ENCODE measurements at places on chromosomes 4 and X.

GRCh38 chr4:41287005-41287404, 30.3 kb downstream of the UCHL1 start:
- DNase-seq = no peak

GRCh38 chr4:98209111-98209510, 52.1 kb upstream of the RAP1GDS1 start:
- no peak for DNase-seq

- peak; percentile 79 for DNase-seq
Observed at GRCh38 chrX:38754102-38754790, 47.0 kb upstream of the MID1IP1 start.

- no peak for DNase-seq
Observed at GRCh38 chr4:56817840-56818491, 3.5 kb downstream of the SPINK2 start.

DNA sequence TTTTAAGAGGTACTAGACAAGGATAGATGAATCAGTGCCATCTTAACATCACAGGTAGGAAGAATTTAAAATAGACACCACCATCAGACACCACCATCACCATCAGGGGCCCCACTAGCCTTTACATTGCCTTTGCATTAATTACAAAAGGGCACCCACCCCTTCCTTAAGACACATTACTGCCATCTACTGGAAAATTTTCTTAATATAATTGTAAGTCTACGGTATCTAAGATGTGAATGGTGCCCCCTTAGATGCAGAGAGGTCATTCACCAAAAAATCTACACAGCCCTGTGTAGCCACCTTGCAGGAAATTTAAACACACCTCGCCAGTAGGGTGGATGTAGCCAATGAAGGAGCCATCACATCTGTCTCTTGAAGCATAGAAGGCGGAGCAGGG, 184.1 kb downstream of the MID1IP1 start:
- DNase-seq = no peak

- no peak for DNase-seq
Observed at GRCh38 chr4:25881193-25881592, 18.4 kb upstream of the SEL1L3 start.

DNA sequence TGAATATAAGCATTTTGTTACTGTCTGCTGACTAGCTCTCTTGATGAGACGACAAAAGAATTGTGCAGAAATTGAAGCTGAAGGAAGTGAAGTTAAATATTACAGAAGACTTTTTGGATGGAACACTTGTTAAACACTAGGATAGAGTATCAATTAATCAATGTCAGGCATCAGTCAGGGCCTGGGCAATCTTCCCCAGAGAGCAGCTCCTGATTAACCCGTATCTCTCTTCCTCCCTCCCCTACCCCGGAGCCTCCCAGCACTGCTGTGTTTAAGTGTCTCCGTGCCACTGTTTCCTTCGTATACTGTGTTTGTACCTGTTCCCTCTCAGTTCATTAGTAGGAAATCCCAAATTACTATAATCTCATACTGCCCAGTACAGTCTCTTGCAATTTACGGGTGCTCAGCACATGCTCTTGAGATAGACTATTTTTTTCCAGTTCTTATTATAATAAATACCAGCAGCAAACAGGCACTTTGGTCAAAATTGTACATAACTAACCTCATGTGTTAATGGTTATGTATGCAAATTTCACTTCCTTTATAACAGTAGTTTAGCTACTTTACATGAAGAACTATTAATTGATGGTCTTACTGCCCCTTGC, 765.7 kb upstream of the FTHL17 start:
- peak; percentile 19 for DNase-seq

GRCh38 chr4:128378668-128379067, 91.1 kb upstream of the PGRMC2 start:
- DNase-seq = no peak

GRCh38 chr4:14749910-14750309, 252.4 kb upstream of the CPEB2 start:
- DNase-seq = no peak

DNA sequence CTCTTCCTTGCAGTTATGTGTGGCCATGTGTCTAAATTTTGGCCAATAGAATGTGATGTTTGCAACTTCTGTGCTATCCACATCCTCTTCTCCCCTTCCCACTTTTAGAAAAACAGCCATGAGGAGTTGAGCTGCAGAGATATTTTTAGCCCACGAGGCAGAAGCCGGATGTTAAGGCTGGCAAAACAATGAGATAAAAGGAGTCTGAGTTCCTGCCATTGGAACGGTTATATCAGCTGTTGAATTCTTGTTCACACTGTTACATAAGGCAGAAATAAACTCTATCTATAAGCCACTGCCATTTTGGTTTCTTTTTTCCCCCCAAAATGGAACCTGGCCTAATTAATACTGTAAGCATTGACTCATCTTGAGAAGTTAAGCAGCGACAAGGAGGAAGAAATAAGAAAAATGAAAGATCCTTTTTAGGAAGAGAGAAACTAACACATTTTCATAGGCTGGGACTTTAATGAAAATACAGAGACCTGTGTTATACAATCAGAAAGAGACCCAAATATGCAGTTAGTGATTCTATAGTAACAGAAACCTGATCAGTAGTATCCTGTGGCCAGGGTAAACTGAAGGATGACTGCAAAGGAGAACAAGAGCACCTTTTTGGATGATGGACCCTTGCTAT, 200.5 kb downstream of the INPP4B start:
- DNase-seq = no peak

DNA sequence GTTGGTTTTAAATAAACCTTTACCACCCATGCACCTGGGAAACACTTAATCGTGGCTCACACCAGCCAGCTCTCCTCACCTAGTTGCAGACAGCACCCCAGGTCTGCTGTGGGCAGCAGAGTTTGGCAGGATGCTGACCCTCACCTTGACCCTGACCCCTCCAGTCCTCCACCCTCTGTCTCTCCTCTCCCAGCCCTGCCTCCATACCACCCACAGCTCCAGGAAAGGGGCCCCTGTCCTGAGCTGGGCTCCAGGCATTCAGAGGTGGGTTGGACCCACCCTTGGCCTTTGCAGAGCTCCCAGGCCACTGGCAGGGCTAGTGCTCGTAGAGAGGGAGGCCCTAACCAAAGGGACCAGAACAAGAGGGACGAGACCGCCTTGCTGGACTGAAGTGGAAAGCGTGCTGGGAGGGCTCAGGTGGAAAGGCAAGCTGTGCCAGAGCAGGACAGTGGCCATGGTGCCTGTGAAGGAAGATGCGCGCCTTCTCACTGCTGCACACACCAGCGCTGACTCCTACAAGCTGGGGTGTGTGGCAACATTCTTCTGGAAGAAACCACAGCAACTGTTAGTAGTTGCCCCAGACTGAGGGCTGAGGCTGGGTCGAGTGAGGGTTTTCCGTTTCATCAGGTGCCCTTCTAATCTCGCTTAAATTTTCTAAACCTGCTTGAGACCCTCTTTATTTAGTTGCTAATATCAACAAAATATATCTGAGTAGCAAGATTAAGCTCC, 10.7 kb upstream of the S100P start:
- DNase-seq = no peak

DNA sequence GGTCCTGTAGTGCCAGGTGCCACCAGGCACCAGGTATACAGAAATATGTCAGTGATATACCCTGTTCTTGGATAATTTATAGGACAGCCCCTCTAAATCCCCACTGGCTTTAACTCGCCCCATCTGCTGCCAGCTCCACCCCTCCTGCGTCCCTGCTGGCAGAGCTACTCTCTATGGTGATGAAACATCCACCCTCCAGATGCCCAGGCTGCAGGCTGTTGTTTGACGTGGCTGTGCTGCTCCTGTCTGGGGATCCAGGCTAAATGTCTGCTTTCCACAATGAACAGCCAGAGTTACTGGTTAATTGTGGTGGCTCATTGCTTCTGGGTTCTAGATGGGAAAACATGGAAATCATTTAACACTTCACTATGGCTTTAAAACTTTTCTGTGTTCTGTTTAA, 12.9 kb downstream of the NHSL2 start:
- no peak for DNase-seq

GRCh38 chr4:153728151-153728550, 31.7 kb downstream of the RNF175 start:
- DNase-seq = no peak

DNA sequence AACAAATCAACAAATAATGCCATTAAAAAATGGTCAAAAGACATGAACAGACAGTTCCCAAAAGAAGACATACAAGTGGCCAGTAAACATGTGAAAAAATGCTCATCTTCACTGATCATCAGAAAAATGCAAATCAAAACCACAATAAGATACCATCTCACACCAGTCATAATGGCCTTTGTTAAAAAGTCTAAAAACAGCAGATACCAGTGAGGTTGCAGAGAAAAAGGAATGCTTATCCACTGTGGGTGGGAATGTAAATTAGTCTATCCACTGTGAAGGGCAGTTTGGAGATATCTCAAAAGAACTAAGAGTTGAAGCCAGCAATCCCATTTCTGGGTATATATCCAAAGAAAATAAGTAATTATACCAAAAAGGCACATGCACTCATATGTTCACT, 668.1 kb upstream of the CPEB2 start:
- no peak for DNase-seq

DNA sequence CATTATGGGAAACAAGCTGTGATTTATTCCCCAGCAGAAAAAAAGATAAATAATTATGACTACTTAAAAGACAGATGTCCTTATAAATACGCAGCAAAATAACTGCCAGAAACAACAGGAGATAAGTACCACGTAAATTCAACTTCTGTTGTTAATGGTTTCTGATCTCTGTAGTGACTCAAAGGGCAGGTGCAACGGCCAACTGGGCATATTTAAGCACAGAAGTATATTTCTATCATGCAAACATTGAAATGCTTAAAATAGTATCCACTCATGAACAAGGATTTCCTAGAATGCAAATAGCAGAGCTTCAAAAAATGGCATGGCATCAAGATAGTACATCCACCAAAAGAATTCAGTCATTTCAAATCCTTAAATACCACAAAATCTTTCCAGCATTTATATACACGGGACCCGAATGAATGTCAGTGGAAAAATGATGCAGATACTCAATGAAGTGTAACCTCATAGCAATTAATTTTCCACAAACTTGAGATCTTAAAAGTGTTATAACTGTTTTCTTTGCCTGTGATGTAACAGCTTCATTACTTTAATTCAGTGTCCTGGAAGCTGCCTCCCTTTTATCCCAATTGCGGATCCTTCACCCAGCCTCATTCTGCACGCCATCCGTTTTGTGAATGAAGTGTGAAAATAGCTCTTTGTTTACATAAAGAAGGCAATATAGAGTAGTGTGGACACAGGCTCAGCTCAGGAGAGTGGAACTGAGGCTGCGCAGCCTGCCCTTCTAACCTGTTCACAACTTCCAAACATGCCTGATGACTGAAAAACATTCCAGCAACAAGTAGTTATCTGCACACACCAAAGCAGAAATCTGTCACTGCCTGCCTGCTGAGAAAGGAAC, 10.2 kb downstream of the PDGFC start:
- peak; percentile 92 for DNase-seq

DNA sequence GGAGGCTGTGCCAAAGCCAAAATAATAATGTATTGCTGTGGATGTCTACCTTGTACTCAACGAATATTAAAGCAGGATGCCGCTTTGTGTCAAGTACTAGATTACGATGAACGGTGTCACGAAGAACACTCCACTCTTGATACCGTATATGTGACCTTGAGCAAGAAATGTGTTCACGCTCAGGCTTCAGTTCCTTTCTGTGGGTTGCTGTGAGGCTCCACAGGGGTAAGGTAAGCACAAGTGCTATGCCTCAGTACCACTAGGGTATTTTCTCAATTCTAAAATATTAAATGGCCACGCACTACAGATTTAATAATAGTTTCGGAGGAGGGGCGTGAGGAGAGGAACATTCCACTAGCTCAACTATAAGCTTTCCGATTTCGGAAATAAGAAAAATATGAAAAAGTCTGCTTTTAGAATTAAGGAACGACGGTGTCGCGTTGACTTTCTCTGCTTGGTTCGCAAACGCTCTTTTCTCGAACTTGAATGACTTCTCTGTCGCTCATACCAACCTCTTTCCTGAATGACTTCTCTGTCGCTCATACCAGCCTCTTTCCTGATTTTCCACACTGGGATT, 607 bp upstream of the SCOC start:
- peak; percentile 64 for DNase-seq

- DNase-seq = no peak
Observed at GRCh38 chrX:85108165-85108564, 104.5 kb downstream of the APOOL start.

DNA sequence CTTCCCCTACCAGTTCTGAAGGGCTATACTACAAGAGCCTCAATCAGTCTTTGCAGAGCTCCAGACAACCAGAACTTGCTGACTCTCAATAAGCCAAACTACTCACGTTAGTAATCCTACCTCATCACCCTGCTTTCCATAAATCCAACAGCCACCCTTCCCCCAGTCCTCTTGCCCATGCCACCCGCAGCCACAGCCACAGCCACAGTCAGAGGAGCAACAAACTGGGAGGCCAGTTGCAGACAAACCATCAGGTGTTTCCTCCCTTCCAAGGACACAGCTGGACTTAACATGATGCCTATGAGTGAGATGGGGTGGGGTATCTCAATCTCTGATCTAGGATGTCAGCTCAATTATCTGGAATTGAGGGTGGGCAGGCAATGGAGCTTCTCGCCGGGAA, 1.0 kb downstream of the GABRA3 start:
- DNase-seq = no peak

GRCh38 chr4:17490575-17491059, 21.3 kb downstream of the QDPR start:
- no peak for DNase-seq

- no peak for DNase-seq
Observed at GRCh38 chr4:99927566-99927965, 18.9 kb downstream of the DNAJB14 start.

DNA sequence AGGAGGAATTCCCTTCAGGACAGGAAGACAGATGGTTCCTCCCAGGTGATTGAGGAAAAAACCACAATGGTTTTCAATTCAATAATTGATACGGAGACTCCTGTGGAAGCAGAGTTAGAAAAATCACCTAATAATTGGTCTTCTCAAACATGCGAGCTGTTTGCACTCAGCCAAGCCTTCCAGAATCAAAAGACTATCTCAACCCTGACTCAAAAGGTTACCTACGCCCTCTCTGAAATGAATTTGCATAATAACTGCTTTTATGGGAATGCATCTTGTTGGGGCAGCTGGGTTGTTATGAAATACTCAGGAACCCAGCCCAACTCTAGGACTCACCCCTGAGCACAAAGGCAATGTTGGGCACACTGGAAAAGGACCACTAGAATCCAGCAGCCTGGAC, 66.9 kb upstream of the ARSJ start:
- DNase-seq = no peak

- DNase-seq = no peak
Observed at GRCh38 chr4:129403848-129404247, 307.9 kb downstream of the C4orf33 start.

- DNase-seq = no peak
Observed at GRCh38 chrX:20523626-20524312, 257.1 kb upstream of the RPS6KA3 start.

DNA sequence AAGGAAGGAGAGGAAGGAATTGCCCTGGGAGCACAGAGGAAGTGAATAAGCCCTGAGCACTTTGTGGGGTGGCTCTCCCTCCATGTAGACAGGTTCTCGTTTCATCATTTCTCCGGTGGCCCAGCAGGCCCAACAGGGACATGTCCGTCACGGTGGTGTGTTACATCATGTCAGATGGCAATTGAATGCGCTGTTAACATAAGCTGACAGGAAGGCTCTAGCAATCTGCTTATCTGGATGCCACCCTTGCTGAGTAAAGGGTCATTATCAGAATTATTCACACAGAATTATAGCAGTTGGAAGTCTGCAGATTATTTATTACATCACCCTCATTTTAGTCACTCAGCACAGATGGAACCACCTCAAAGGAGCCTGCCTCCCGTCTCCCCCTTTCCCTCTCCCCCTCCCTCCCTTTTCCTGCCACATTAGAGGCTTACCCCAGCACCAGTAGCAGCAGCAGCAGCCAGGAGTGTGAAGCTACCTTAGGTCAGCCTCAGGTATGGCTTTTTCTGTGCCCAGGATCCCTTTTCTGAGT, 124.3 kb upstream of the TRIM2 start:
- peak; percentile 93 for DNase-seq

All from brain (organoid and tissue), 16 donors.